ENCODE measurements at places on chromosomes 1 and 21. TPM values are rescaled to one million over a fixed set of nuclear protein-coding genes. Genes with fewer than 3 reads are reported as not detected.

Gene IPO13
- 27.4 TPM for total RNA-seq

GRCh38 chr1:19455353-19455752, 30.0 kb downstream of the CAPZB start:
- no peak for DNase-seq

GRCh38 chr1:119371815-119372214, 3.2 kb downstream of the HAO2 start:
- no peak for DNase-seq

DNA sequence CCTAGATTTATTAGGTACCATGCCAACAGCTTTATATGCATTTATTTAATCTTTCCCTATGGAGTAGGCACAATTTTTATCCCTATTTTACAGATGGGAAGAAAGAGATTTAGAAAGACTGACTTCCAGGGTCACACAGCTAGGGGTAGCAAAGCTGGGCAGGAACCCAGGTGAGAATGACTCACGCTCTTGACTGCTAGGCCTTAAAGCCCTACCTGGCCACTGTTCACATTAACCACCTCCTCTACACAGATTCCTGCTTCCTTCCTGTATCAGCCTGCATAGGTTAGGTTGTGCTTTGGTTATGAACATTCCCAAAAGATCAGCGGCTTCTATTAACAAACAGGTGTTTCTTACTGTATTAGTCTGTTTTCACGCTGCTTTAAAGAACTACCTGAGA, 53.2 kb downstream of the DNAJC6 start:
- DNase-seq, result no peak

DNA sequence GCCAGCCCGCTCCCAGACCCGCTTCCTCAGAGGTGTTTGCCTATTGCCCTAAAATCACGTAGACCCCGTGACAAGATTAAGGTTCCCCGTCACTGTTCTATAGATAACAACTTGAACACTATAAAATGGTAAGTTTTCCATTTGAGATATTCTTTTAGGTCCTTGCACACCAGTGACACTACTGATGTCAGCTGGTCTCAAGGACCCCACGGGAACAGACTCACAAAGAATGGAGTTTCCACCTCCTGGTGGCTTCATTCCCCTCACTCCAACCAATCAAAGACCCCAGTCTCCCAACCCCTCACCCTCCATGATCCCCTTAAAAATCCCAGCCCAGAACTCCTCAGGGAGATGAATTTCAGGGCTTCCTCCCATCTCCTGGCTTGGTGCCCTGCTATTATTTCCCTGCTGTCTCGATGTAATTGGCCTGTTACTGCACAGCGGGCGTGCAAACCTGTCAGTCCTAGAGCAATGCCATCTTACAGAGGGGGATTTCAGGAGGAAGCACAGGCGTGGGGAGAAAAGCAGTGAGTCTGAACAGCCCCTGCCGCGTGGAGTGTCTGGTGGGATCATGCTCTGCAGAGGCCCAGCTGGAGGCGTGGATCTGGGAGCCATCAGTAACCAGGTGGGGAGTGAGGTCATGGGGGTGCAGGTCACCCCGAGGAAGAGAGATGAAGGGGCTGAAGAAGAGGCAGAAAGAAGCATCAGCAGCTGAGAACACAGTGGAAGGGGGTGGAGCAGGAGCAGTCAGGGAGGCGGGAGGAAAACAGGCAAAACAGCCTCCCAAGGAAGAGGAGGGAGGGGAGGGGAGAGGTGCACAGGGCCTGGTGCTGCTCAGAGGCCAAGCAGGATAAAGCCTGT, 35.1 kb upstream of the LBR start:
- DNase-seq, result peak; percentile 56

All from left colon (tissue), 2 donors.